ENCODE measurements at places on chromosomes 16 and 17.

DNA sequence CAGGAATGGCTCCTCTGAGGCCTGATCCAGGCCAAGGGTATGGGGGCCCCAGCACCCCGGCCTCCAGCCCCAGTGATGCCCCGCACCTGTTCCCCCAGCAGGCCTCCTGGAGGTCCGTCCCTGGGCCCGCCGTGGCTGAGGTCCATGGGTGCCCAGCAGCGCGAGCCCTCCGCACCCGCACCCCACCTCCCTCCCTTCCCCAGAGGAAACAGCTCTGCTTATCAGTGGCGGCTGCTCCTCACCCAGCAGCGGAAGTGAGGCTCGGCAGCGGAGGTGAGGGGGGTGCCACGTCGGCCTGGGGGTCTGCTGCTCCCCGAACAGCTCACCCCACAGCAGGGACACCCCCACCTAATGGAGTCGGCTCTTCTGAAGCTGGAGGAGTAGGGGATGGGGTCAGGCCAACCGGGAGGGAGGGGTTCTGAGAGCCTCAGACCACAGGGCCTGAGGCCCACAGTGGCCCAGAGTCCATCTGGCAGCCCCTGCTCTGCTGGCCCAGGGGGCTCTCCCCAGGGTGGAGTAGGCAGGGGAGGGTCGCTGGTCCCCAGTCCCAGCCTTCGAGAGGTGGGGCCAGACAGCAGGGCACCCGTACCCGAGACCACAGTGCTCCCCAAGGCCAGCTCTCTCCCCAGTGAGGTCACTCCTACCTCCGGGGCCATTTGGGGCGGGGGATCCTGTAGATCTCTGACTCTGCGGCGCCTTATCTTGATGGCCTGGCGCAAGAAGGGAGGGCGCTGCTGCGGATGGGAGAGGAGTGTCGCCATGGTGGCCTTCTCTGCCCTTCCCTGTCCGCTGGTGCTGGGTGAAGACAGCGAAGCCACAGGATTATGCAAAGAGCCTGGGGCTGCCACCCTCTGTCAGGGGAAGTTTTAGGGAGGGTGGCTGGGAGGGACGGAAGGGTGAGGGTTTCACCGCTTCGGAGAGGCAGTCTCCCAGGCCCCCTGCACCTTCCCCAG is at the start of gene UNC13D:
UNC13D (minus strand) TSS at position 828 of the 953 bp plus-strand sequence; CDS start at position 761, 67 bp downstream.
- DNase-seq: no peak

DNA sequence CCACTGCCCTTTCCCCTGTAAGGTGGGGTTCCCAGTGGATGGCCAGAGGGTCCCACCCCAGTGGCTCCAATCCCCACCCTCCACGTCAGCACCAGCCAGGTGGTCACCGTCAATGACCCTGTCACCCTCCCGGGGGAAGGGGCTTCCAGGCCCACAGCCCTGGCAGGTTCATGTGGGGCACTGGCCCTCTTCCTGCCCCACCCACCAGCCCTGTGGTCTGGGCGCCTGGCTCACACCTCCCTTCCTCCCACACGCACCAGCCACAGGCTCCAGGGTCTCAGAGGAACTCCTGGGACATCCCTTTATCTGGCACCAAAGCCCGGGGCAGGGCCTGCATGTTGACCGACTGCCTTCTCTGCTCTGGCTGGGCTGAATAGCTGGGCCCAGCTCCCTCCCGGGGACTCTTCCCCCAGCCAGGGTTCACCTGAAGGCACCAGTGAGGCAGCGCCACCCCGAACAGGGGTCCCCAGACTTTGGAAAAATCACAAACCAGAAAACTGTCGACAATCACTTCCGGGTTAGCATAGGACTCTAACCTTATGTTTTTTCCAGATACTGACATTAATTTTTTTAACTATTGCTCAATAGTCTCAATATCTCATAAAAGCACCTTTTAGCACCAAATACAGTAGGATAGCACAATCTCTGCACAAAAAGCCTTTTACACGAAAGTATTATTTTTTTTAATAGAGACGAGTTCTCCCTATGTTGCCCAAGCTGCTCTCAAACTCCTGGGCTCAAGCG is 21.9 kb upstream of the ZC3H18 start:
- no peak for DNase-seq

DNA sequence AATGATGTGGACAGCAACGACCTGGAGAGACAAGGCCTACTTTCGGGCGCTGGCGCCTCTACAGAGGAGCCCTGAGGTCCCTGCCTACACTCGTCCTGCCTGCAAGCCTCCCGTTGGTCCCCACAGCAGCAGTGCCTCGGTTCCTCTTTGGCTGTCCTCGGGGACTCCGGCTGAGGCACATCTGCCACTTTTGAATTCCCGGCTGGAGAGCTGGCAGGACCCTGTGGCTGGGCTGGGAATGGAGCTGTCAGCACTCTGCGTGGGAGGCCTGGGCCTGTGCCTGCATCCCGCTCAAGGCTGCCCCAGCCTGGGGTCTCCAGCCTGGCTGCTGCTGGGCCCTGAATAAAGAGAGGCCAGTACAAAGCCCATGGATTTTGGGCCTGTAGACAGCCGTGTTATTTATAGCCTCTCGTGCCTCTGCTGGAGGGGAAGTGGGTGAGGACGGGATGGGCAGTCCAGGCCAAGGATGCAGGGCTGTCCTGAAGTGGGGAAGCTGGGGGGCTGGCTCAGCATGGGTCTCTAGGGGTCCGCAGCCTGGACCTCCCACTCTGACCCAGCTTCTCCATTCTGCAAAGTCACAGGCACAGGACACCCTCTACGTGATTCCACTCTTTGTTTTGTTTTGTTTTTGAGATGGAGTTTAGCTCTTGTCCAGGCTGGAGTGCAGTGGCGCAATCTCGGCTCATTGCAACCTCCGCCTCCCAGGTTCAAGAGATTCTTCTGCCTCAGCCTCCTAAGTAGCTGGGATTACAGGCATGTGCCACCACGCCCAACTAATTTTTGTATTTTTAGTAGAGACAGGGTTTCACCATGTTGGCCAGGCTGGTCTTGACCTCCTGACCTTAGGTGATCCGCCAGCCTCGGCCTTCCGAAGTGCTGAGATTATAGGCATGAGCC is 10.6 kb upstream of the SPNS2 start:
- DNase-seq: no peak

DNA sequence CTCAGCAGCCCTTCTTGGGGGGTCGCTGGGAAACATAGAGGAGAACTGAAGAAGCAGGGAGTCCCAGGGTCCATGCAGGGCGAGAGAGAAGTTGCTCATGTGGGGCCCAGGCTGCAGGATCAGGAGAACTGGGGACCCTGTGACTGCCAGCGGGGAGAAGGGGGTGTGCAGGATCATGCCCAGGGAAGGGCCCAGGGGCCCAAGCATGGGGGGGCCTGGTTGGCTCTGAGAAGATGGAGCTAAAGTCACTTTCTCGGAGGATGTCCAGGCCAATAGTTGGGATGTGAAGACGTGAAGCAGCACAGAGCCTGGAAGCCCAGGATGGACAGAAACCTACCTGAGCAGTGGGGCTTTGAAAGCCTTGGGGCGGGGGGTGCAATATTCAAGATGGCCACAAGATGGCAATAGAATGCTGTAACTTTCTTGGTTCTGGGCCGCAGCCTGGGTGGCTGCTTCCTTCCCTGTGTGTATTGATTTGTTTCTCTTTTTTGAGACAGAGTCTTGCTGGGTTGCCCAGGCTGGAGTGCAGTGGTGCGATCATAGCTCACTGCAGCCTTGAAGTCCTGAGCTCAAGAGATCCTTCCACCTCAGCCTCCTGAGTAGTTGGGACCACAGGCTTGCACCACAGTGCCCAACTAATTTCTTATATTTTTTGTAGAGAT is 3.4 kb downstream of the STH start:
- no peak for DNase-seq

- no peak for DNase-seq
Observed at GRCh38 chr17:82490512-82491195, 28.9 kb upstream of the FOXK2 start.

- no peak for DNase-seq
Observed at GRCh38 chr17:17325228-17325627, 22.1 kb downstream of the NT5M start.

- DNase-seq: no peak
Observed at GRCh38 chr17:57595947-57596695, 149.0 kb downstream of the CCDC182 start.

DNA sequence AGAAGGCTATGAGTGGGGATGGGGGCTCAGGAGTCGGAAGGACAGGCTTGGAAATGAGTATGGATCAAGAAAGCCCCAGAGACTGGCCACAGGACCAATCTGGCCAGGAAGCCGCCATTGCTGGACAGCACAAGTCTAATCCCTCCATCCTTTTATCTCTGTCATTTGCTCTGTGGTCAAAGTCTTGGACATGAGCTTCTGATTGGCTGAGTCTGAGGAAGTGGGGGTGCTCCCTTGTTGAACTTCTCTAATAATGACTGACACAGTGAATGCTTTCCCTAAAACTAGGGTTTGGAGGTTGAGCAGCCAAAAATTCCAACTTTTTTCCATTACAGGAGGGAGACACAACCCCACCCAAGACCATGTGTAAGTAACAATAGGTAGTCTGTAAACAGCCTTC is 97.4 kb downstream of the MARF1 start:
- no peak for DNase-seq

- no peak for DNase-seq
Observed at GRCh38 chr16:89537549-89537925, 22.9 kb upstream of the RPL13 start.

- no peak for DNase-seq
Observed at GRCh38 chr17:66960613-66961012, 3.9 kb upstream of the CACNG4 start.

DNA sequence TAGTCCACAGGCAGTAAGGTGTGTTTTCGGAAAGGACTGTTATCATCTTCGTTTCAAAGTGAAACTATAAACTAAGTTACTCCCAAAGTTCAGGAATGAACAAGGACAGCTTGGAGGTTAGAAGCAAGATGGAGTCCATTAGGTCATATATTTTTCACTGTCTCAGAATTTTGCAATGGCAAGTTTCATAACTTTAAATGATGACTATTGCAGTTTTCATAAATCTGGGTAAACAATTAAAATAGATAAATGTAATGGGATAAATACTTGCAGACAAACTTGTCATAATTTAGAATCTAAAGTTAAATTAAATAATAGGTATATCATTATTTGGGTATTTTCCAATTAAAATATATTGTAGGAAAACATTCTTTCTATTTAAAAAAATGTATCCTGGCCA is 14.7 kb upstream of the TRIM25 start:
- DNase-seq: no peak

DNA sequence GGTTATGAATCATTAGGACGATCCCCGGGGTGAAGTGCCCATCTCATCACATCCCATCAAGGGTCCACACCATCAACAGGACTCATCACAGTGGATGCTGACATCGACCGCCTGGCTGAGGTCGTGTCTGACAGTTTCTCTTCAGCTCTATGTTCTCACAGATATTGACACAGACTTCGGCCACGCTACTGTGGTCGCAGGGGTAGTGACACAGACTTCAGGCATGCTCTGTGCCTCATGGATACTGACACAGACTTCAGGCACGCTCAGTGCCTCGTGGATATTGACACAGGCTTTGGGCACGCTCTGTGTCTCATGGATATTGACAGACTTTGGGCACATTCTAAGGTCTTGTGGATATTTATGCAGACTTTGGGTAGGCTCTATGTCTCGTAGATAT is 50.1 kb downstream of the KLHDC4 start:
- DNase-seq: no peak

DNA sequence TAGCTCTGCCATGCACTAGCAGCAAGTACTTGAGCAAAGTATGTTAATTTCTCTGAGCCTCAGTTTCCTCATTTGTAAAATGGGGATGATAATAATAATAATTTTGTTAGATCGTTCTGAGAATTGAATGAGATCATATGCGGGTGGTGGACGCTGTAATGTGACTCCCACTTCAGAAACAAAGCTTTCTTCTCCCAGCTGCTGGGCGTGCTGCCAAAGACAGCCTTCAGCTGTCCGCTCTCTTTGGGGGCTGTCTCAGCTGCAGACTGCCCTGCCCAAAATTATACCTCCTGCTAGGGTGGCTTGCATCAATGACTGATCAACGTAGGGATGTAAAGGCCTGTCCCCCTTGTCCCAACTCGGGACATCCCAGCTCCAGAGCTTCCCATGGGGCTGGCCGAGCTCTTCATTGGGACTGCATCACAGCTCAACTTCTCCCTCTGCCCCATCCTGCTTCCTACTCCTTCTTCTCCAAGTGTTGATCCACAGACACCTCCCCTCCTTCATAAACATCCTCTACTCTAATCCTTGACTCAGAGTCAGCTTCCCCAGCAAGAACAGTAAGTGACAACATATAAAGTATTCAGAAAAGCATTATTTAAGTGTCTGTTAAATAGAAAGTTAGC is 30.7 kb upstream of the CDH5 start:
- DNase-seq: no peak

- no peak for DNase-seq
Observed at GRCh38 chr17:80374732-80375585, 40.0 kb upstream of the ENDOV start.

GRCh38 chr17:46768540-46768870 is 50.0 kb downstream of the WNT3 start:
- DNase-seq: no peak

DNA sequence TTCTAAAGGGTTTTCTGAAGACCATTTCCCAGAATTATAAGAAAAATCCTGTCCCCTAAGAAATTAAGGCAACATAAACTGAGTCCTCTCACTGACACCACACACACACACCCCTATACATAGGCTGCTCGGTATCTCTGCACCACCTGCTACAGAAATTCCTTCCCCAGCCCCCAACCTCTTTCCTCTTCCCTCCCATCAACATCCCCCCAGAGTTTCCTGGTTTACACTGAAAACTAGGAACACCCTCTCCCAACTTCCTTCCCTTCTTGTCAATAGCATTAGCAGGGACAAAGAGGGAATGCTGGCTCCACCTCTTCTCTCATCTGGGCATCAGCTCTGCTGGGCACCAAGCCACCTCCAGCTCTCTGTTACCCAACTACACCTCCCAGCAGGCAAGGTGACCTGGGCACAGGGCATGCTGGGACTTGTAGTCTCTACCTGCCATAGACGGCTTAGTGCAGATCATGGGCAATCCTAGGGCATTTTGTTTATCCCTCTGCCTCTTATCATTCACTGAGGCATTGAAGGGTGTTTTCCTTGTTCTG is 15.7 kb downstream of the CAVIN1 start:
- peak; percentile 91 for DNase-seq

DNA sequence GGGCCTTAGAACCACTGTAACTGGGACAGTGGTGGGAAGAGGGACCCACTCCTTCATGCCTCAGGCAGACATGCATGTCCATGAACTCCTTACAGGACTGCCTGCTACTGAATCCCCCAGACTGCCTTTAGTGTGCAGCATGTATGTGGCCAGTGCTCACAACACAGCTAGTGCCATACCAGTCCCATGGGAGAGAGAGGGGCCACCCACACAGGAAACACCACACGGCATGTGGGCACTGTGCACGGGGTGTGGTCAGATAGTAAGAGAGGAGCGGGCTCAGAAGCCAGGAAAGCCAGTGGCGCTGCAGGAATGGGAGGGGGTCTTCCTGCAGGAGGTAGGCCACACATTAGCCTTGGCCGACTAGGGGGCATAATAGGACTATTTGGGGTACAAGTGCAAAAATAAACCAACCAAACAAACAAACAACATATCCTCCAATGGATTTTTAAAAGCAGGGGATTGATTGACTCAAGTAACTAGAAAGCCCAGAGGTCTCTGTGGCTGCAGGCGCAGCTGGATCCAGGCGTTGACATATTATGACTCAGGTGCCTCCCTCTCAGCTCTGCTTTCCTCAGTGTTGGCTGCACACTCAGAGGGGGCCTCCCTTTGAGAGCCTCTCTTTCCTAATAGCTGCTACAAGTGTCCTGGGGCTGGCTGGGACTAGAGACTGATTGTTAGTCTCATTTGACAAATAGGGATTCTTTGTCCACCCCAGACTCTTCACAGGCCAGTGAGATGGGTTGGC is 104.4 kb downstream of the AMFR start:
- DNase-seq: no peak
